ENCODE measurements at places on chromosomes 6 and 20. TPM values are rescaled to one million over a fixed set of nuclear protein-coding genes. Genes with fewer than 3 reads are reported as not detected.

Gene ECT2L
- total RNA-seq: not detected

DNA sequence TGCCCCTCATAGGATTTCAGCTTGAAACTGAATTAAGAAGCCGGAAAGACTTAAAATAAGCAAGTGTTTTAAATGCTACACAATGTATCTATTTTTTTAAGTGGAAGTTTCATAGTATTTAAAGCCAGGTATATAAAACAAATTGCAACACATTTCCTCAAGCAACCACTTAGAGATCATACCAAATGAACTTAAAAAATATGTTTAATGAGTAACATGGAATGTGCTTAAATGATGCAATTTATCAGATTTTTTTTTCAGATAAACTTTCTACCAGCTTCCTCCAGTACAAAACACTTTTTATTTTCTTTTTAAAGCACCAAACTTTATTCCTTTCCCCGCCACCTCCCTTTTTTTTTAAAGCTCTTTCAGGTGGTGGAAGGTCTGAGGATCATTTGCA lies 534.3 kb downstream of the BMP2 start:
- DNase-seq: no peak

GRCh38 chr6:111862741-111863140 lies 10.5 kb downstream of the FYN start:
- no peak for DNase-seq

GRCh38 chr6:100167585-100167984 lies 173.6 kb upstream of the MCHR2 start:
- no peak for DNase-seq

DNA sequence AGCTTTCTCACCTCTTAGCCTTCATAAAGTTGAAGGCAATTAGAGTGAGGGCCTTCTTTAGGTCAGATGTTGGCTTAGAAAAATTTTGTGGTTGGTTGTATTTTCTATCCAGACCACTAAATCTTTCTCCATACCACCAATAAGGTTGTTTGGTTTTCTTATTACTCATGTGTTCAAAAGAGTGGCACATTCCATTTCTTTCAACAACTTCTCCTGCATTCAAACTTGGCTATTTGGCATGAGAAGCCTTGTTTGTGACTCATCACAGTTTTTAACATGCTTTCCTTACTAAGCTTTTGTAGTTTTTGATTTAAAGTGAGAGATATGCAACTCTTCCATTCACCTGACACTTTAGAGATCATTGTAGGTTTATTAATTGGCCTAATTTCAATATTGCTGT lies 949.6 kb downstream of the TBC1D32 start:
- no peak for DNase-seq
